ENCODE measurements at places on chromosomes 7 and 10. TPM values are rescaled to one million over a fixed set of nuclear protein-coding genes. Genes with fewer than 3 reads are reported as not detected.

The PRF1 gene
- not detected for total RNA-seq

The SFTPA1 gene
- total RNA-seq = not detected

The IKZF1 gene
- total RNA-seq = not detected

The TEX47 gene
- total RNA-seq = not detected

The CRHR2 gene
- total RNA-seq = not detected

The HOXA9 gene
- 0.81 TPM for total RNA-seq

The ELFN1 gene
- total RNA-seq = 1.2 TPM

The PNLIPRP1 gene
- total RNA-seq = not detected

The GIMAP1 gene
- 14.3 TPM for total RNA-seq

The CDK1 gene
- 40.9 TPM for total RNA-seq

The SRI gene
- 152 TPM for total RNA-seq

The CRYGN gene
- not detected for total RNA-seq

The CYP2C19 gene
- total RNA-seq = not detected

The ASB15 gene
- not detected for total RNA-seq

The GHRHR gene
- 0.27 TPM for total RNA-seq

The CCL26 gene
- not detected for total RNA-seq

The FAM25C gene
- total RNA-seq = not detected

The AGR3 gene
- not detected for total RNA-seq

The TRUB1 gene
- 23.7 TPM for total RNA-seq

The LFNG gene
- total RNA-seq = 24.8 TPM

The FRG2B gene
- total RNA-seq = not detected

The TMEM196 gene
- not detected for total RNA-seq

The FGL2 gene
- total RNA-seq = 3.1 TPM

Measured in endothelial cell of coronary artery (primary cell).